ENCODE measurements at places on chromosomes 1 and 21.

DNA sequence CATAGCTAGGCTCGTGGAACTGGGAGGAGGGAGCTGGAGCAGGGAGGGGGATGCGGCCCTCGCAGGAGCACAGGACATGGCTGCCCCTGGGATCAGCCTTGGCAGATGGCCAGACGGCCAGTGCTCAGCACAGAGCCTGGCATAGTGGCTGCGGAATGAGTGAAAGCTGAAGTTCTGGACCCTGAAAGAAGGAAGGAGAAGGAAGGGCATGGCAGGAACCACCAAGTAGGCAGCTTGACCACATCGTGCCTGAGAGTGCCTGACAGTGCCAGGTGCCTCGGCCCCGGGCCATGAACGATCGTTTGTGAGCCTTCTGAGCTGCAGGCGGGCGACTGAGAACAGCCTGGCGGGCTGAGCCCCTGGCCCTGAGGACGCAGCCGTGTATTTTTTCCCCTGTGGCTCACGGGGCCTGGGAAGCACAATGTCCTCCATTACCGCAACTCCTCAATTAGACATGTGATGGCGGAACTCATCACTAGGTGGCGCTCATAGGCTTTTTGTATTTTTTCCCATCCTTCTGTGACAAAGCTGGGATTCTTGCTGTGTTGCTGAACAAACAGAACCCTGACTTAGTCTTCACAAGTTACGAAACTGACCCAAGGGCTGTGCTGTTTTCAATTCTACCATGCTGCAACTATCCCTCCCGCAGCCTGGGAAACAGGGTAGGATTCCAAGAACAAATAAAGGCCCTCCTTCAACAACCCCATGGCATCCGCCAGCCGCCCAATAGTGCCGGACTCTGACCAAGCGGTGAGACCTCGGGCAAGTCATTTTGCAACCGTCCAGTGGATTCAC lies 29.9 kb upstream of the TMEM61 start:
- peak; percentile 85 for DNase-seq

GRCh38 chr21:38170283-38170682 lies 86.5 kb upstream of the KCNJ15 start:
- DNase-seq, result no peak

- DNase-seq, result no peak
These were observed 51.0 kb downstream of the SGIP1 start for GRCh38 chr1:66585002-66585401.

DNA sequence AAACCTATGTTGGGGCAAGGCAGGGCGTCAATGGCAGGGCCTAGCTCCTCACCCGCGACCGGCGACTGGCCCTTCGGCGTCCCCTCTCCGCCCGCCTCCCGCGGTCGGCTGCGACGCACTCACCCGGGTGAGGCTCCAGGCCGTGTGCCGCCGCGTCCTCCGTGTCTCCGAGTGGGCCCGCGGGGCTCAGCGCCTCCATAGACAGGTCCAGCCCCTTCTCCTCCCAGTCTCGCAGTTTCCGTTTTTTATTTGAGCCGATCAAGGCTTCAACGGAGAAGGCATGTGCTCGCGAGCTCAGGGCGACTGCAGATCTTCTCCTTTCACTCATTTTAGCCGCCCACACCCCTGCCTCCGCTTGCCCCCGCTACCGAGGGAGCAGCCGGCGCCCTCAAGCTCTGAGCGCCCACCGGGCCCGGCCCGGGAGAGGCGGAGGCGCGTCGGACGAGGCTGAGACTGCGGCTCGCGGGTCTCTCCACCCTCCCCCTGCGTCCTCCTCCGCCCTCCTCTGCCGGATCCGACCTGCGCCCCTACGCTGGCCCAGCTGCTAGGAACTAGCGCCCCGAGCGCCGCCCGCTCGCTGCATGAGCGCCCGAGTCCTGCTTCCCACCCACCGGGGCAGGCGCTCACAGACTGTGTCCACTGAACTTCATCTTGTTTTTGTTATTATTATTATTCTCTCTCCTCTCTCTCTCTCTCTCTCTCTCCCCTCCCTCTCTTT lies 516 bp downstream of the TBX15 start:
- DNase-seq, result no peak

DNA sequence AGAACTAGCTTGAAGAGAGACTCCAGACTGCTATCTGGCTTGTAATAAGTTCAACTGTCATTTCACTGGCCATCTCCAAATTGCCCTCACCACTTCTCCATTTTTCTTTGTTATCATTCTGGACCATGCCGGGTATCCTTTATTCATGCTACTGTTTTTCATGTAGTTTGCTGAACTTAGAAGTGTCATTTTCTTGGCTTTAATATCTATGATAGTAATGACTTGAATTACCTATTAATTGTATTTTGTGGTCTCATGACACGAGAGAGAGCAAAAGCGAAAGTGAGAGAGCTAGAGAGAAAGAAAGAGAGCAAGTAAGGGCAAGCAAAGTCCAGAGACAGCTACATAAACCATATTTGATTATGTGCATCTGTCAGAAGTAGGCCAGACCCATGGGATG lies 184.9 kb upstream of the ATP1B1 start:
- no peak for DNase-seq

DNA sequence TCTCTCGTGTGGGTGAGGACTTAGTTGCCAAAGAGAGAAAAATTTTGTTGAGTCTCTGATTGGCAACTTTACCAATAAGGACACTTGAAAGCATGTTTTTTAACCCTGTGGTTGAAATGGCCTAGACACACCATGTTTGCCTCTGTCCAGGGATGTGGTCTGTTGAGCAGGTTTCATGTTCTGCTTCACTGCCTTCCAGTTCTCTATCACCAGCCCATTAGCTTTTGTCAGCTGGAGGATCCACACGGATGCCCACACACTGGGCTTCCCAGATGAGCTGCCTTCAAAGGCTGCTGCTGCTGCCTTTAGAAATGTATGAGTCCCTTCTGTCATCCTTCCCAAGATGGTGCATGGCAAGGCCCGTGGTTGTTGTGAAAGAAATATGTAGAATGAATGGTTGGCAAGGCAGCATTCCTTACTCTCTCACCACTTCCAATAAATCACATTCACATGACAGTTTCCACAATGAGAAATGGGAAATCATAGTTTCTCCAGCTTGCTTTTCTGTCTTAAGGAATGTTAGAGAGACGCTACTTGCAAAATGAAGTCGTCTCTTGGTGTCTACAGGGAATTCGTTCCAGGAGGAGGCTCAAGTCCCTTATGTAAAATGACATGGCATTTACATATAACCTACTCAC lies 108.2 kb upstream of the SLC35F3 start:
- DNase-seq, result no peak

GRCh38 chr1:21911205-21912001 lies 25.7 kb downstream of the HSPG2 start:
- no peak for DNase-seq

Measured in COLO829 (cell line).